ENCODE measurements at places on chromosomes 2 and 18. TPM values are rescaled to one million over a fixed set of nuclear protein-coding genes. Genes with fewer than 3 reads are reported as not detected.

COL4A3 gene
- 0.48 TPM for total RNA-seq

QPCT gene
- total RNA-seq = 24.2 TPM

FIGN gene
- 1.0 TPM for total RNA-seq

SMAD2 gene
- total RNA-seq = 51.3 TPM

KLF7 gene
- 12.9 TPM for total RNA-seq

FZD7 gene
- 30.3 TPM for total RNA-seq

C1GALT1C1L gene
- 0.39 TPM for total RNA-seq

MTHFD2 gene
- total RNA-seq = 186 TPM

SNED1 gene
- total RNA-seq = 151 TPM

UGT1A7 gene
- total RNA-seq = not detected

MTIF2 gene
- 23.2 TPM for total RNA-seq

IGFBP5 gene
- total RNA-seq = 1,071 TPM

MIB1 gene
- 25.4 TPM for total RNA-seq

STEAP3 gene
- total RNA-seq = 10.0 TPM

RUFY4 gene
- total RNA-seq = not detected

DYSF gene
- 4.3 TPM for total RNA-seq

EPC2 gene
- 23.0 TPM for total RNA-seq

BBS5 gene
- 12.1 TPM for total RNA-seq

GPAT2 gene
- total RNA-seq = 4.9 TPM

YES1 gene
- total RNA-seq = 77.9 TPM

RHOB gene
- total RNA-seq = 190 TPM

ZBTB7C gene
- total RNA-seq = not detected

CYTIP gene
- total RNA-seq = not detected

MREG gene
- 0.32 TPM for total RNA-seq

RIOK3 gene
- total RNA-seq = 41.9 TPM

CRYGD gene
- total RNA-seq = not detected

PRKAG3 gene
- 0.40 TPM for total RNA-seq

ERICH2 gene
- not detected for total RNA-seq

NT5DC4 gene
- not detected for total RNA-seq

HAAO gene
- 2.7 TPM for total RNA-seq

PLCL1 gene
- total RNA-seq = 0.88 TPM

SERPINB5 gene
- total RNA-seq = 1.8 TPM

DNER gene
- total RNA-seq = 4.8 TPM

FLACC1 gene
- total RNA-seq = not detected

UCN gene
- 1.0 TPM for total RNA-seq

RIT2 gene
- not detected for total RNA-seq

KCTD1 gene
- total RNA-seq = 14.4 TPM

PLCD4 gene
- total RNA-seq = 9.3 TPM

REG3A gene
- total RNA-seq = not detected

CIAO1 gene
- total RNA-seq = 94.4 TPM

GNLY gene
- 0.24 TPM for total RNA-seq

USP40 gene
- total RNA-seq = 24.6 TPM

MOGAT1 gene
- total RNA-seq = not detected

UGT1A3 gene
- total RNA-seq = not detected

NT5C1B gene
- total RNA-seq = not detected

SLC9A4 gene
- total RNA-seq = not detected

LYG1 gene
- total RNA-seq = not detected

PARD6G gene
- 5.9 TPM for total RNA-seq

CTLA4 gene
- not detected for total RNA-seq

VSNL1 gene
- total RNA-seq = not detected

CAVIN2 gene
- 16.9 TPM for total RNA-seq
